IMR-90 (cell line): ENCODE measurements at places on chromosomes 7 and 10. TPM values are rescaled to one million over a fixed set of nuclear protein-coding genes. Genes with fewer than 3 reads are reported as not detected.

- DNase-seq: no peak
- H3K27ac ChIP-seq: no peak overlapping the region
- peaks cover 9% of the 10 kb centered on the region; the same call in 1 of the 2 replicates for H3K4me1 ChIP-seq
Measured at GRCh38 chr7:105644937-105645336, 63.6 kb upstream of the EFCAB10 start.

DNA sequence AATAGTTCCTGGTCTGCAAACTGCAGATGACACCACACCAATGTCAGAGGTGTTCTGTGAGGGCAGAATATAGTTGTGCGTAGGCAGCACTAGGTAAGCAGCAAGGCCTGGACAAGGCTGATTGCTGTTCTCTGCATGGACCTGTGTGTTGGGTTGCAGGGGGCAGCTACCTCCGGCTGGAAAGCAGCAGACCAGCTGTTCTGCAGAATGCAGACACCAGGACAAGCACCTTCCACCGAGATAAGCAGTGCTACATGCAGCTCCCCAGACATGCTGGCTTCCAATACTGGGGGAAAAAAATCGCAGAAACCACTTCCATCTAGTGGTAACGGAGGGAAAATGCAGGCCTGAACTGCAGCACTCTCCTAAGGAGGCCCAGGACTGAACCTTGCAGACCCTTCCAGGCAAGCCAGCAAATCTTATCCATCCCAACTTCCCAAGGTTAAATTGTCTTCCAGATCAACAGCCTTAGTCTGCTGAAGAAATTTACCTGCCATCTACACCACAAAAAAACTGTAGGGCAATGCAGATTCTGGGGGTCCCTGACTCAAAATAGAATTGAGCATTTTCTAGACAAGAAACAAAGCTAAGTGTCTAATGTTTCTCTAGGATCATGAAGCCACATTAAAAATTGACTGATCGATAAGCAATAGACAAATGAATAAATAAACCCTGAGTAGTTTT, 50.5 kb upstream of the COBL start:
- no peaks in the 10 kb centered on the region for H3K36me3 ChIP-seq
- DNase-seq: peak; percentile 26
- no peak overlapping the region for H3K4me3 ChIP-seq
- H3K27ac ChIP-seq: no peak overlapping the region
- H3K27me3 ChIP-seq: no peaks in the 10 kb centered on the region

DNA sequence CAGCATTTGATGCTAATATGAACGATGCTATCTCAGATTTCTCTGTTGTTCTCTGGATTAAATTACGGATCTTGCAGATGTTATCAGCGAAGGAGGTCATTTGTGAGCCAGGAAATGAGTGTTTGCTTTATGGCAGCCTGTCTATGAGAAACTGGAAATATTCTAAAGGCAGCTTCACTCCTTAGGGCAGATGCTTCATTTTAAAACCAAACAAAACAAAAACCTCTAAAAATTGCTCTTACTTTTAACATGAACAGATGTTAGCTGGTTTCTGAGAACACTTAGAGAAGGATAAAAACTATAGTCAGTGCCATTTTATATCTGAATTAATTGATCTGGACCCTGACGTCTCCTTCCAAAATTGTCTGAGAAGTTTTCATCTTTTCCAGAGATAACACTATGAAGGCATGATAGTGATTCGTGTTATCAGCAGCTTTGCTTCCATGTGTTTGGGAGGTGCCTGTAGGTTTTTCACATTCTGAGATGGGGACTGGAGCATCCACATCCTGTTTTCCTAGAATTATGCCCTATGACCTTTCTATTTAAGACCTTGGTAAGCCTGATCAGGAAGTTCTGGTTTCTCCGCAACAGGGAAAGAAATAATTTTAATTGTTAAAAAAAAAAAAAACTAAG, 53.1 kb downstream of the CPED1 start:
- H3K27me3 ChIP-seq: no peaks in the 10 kb centered on the region
- no peaks in the 10 kb centered on the region for H3K36me3 ChIP-seq
- H3K4me1 ChIP-seq: peaks cover 2% of the 10 kb centered on the region; the same call in 1 of the 2 replicates
- peak overlapping the region; percentile 13; the same call in 1 of the 2 replicates for H3K27ac ChIP-seq
- no peak overlapping the region for H3K4me3 ChIP-seq

- no peak overlapping the region for H3K4me3 ChIP-seq
- H3K27ac ChIP-seq: no peak overlapping the region
- no peaks in the 10 kb centered on the region for H3K27me3 ChIP-seq
- no peak for DNase-seq
- no peaks in the 10 kb centered on the region for H3K4me1 ChIP-seq
Measured at GRCh38 chr7:85734823-85735222, 548.0 kb upstream of the SEMA3D start.

- H3K27ac ChIP-seq: no peak overlapping the region
- H3K4me1 ChIP-seq: no peaks in the 10 kb centered on the region
- H3K27me3 ChIP-seq: no peaks in the 10 kb centered on the region
Measured at GRCh38 chr10:94617389-94617944, 66.1 kb upstream of the CYP2C18 start.

GRCh38 chr7:41297166-41297565, 405.7 kb downstream of the INHBA start:
- no peaks in the 10 kb centered on the region for H3K27me3 ChIP-seq
- H3K4me1 ChIP-seq: no peaks in the 10 kb centered on the region
- no peaks in the 10 kb centered on the region for H3K36me3 ChIP-seq
- DNase-seq: no peak
- no peak overlapping the region for H3K4me3 ChIP-seq
- H3K27ac ChIP-seq: no peak overlapping the region

DNA sequence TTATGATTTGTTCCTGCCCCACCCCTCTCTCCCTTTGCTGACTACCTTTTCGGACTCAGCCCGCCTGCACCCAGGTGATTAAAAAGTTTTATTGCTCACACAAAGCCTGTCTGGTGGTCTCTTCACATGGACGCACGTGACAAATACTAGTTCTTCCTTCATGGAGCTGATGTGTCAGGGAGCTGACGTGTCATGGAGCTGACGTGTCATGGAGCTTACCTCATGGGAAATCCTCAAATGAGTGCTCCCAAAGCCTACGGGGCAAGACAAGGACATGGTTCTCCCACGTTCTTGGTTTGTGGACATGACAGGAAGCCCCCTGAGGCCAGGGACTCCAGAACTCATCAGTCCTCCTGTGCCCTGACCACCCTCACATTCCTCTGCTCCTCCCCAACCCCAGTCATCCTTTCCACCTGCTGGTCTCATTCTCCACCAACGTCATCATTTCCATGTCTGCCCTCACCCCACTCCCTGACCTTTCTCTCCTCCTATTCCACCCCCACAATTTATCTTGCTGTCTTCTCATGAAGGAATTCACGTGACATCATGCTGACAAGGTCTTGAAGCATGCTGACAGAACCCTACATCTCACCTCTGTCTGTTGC, 261.3 kb downstream of the TCERG1L start:
- H3K27ac ChIP-seq: no peak overlapping the region
- H3K36me3 ChIP-seq: no peaks in the 10 kb centered on the region
- H3K27me3 ChIP-seq: no peaks in the 10 kb centered on the region
- DNase-seq: no peak
- H3K4me3 ChIP-seq: no peak overlapping the region

DNA sequence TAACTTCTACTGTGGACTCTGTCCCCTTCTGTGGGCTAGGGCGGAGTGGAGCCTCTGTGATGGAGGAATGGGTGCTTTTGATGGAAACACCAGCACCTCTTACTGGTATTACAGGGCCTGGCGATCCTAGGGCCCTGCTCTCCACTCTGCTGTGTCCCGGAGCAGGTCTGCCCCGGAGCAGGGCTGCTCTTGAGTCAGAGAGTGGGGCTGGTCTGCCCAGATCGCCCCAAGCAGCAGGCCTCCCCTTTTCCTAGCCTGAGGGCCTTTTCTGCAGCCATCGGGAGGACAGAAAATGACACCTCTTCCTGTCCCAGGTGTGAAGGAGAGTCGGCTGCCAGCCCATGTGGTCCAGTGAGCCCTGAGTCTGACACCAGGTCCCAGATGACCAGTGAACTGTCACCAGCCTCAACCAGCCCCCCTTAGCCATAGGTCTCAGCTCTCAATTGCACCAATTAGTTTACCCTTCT, 1.4 kb downstream of the ZNF282 start:
- H3K36me3 ChIP-seq: peaks cover 27% of the 10 kb centered on the region
- H3K27ac ChIP-seq: peak overlapping the region; percentile 63
- H3K4me3 ChIP-seq: peak overlapping the region; percentile 75
- no peak for DNase-seq

DNA sequence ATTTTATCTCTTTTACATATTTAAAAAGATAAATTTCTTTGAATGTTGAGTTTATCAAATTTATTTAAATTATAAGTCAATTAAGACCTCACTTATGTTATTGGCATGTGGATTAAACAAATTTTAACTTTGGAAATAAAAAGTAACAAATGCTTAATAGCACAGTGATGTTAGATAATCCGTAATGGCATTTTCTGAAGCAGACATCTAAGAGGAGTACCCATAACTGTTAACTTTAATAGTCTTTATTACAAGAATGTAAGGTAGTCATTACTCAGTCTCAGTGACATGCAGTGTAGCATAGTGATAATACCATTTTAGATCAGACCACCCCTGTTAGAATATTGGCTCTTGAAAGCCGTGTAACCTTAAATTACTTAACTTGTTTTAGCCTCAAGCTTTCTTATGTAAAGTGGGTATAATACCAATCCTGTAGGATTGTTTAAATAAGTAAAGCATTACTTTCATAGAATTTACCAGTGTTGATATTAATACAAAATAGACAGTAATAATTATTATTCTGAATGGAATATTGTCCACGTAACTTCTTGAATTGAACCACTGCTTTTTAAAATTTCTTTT, 4.3 kb downstream of the PHYHIPL start:
- no peak overlapping the region for H3K4me3 ChIP-seq
- no peak for DNase-seq
- H3K4me1 ChIP-seq: no peaks in the 10 kb centered on the region
- no peaks in the 10 kb centered on the region for H3K36me3 ChIP-seq

DNA sequence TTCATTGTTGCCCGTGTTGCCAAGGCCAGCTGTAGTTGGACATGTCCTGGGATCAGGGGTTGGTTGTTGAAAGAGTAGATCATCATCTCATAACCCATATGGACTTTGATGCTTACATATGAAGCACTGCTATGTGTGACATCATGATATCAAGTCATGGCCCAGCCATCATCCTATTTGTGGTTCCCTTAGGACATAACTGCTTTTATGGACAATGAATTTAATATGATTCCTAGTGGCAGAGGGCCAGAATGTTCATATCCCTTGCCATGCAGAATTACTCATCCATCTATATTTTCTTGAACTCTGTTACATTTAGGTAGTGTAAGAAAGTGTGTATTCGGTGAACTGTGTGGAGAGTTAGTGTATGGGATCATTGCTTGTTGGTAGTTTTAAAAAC, 343.9 kb upstream of the LRGUK start:
- H3K4me3 ChIP-seq: no peak overlapping the region
- peak; percentile 40 for DNase-seq

- no peaks in the 10 kb centered on the region for H3K27me3 ChIP-seq
- H3K36me3 ChIP-seq: no peaks in the 10 kb centered on the region
- H3K4me3 ChIP-seq: no peak overlapping the region
- peaks cover 12% of the 10 kb centered on the region for H3K4me1 ChIP-seq
- H3K27ac ChIP-seq: no peak overlapping the region
Measured at GRCh38 chr7:143908120-143908519, 6.1 kb upstream of the TCAF1 start.

DNA sequence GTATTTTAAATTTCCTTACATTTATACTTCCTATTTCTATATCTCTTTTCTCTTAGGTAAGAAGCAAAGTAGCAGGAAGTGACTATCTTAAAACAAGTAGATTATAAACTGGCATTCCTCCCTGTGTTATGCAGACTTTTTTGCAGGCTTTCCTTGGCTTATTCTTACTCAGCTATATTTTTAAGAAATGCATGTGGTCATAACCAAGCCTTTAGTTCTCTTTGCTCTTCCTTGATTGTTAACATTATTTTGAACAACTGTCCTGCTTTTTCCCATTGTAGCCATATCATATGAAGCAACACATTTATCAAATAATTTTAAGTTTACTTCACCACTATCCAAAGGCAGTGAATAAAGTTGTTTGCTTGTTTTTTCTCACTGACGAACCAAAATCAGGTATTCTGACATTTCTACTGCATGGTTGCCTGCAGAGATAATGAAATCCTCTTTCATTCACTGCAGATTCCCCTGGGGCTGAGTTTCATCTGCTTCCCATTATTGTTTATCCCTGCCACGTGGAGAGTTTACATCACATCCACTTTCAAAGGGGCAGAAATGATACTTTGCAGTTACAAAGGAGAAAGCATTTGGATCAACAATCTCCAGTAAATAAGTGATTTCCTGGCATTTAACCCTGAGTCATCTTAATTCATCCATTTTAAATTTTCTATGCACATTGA, 389.9 kb upstream of the SEMA3C start:
- H3K4me1 ChIP-seq: no peaks in the 10 kb centered on the region
- H3K27me3 ChIP-seq: no peaks in the 10 kb centered on the region
- no peak overlapping the region for H3K27ac ChIP-seq
- peak; percentile 31 for DNase-seq

DNA sequence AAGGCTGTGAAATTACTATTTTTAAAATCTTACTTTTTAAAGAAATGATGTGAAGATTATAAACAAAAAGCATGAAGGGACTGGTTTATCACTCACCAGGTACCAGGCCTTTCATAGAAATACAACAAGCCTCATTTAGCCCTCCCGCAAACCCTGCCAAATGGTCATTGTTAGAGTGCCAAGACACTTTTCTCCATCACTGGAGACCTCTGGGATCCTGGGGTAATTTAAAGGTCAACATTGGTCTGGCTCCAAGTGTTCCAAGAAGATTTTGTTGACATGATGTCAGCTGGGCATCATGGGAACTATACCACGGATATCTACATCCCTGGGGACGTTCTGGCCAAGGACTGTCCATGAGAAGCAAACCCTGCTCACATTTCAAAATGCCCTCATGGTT, 138.0 kb upstream of the FRMD4A start:
- H3K27me3 ChIP-seq: peaks cover 3% of the 10 kb centered on the region; the same call in 1 of the 2 replicates
- H3K4me1 ChIP-seq: peaks cover 6% of the 10 kb centered on the region
- H3K36me3 ChIP-seq: no peaks in the 10 kb centered on the region

DNA sequence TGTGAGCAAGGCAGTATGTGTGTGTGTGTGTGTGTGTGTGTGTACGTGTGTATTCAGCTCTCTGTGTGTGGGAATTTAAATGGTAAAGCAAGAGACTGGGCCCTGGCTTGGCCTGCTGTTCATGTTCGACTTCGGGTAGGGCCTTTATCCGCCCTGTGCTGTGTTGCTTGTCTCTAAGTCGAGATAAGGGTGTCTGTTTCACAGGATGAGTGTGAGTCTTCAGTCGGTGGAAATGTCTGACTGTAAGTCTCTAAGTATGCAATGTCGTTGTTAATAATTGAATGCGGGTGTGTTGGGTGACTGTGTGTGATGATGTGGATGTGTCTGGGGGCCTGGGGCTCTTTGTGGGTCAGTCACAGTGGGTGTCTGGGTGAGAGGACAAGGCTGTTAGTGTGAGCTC, 34.8 kb downstream of the HIF1AN start:
- peaks cover 58% of the 10 kb centered on the region for H3K27me3 ChIP-seq
- no peaks in the 10 kb centered on the region for H3K4me1 ChIP-seq
- H3K4me3 ChIP-seq: no peak overlapping the region
- no peak for DNase-seq
- H3K36me3 ChIP-seq: no peaks in the 10 kb centered on the region

LLCFC1 gene
- not detected in 2 replicates for total RNA-seq

PNLIPRP1 gene
- not detected in 2 replicates for total RNA-seq

ZNF862 gene
- 3.3 and 5.9 TPM in 2 replicates for total RNA-seq

AKR1C2 gene
- 0.28 and 0.36 TPM in 2 replicates for total RNA-seq

CAPZA2 gene
- total RNA-seq: 133 and 229 TPM in 2 replicates

MUC3A gene
- not detected in 2 replicates for total RNA-seq

SSC4D gene
- 0.36 and 0.56 TPM in 2 replicates for total RNA-seq

JMJD1C gene
- 96.8 and 108 TPM in 2 replicates for total RNA-seq

FAM237B gene
- total RNA-seq: not detected in 2 replicates

OGDHL gene
- total RNA-seq: under 0.01 and 0.18 TPM in 2 replicates

BLNK gene
- not detected in 2 replicates for total RNA-seq

TMEM184A gene
- 0.28 and 0.36 TPM in 2 replicates for total RNA-seq

MYO3A gene
- total RNA-seq: not detected in 2 replicates

AGAP5 gene
- 1.4 and 1.8 TPM in 2 replicates for total RNA-seq

IPMK gene
- total RNA-seq: 2.0 and 5.0 TPM in 2 replicates
